ENCODE measurements at places on chromosomes 11 and 22.
A peak's percentile ranks its signal among the peaks of the same experiment; 100 is the strongest.

- peaks cover 9% of the 10 kb centered on the region for H3K4me1 ChIP-seq
- no peak overlapping the region for H3K4me3 ChIP-seq
- DNase-seq: no peak
- no peak overlapping the region for H3K27ac ChIP-seq
- no peaks in the 10 kb centered on the region for H3K27me3 ChIP-seq
Measured at GRCh38 chr22:37470087-37470445, 16.1 kb downstream of the MFNG start.

DNA sequence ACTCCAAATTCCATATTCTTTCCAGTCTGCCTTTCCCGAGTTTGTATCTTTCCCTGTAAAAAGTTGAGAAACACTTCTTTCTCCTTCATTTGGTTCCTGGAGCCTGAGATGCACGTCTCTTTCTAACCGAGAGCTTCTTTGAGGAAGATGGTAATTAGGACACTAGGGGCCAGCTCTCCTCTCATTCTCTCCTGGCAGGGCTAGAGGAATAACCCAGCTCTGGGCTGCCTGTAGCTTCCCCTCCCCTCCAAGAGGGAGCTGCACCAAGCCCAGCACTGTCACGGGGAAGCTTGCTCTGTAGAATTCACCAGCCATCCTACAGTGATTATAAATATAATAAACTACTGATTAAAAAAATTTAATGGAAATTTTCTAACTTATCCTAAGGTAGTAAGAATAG lies 26.9 kb downstream of the UBASH3B start:
- H3K4me1 ChIP-seq: peaks cover 35% of the 10 kb centered on the region
- no peak overlapping the region for H3K27ac ChIP-seq
- H3K36me3 ChIP-seq: no peaks in the 10 kb centered on the region
- no peak for DNase-seq
- no peaks in the 10 kb centered on the region for H3K27me3 ChIP-seq

DNA sequence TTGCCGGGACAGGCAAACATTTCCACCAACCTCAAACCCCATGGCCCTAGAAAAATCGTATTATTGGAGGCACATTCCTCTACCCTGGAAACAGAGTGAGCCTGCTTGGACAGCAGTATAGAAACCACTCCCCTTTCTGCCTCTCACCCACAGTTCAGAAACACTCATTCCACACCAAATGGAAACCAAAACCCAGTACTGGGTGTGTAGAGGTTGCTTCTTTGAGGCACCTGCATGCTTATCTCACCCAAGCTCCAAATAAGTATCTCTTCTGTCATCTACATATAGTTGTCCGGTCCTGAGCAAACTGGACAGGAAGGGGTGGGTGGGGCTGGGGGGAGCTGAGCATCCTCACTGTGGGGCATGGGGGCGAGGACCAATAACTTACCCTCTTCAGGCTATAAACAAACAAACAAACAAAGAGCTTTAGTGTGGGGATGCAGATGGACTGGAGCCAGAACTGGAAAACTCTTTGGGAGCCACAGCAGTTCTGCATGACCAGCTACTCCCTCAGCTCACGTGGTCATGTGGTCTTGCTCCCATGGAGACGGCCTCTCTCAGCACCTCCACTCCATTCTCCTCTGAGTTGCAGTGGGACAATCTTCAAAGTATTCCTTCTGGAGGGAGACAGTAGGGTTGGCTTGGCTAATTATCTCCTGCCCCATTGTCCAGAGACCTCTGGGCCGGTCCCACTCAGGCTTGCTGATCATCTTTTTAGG lies 1.0 kb upstream of the PLAAT2 start:
- no peaks in the 10 kb centered on the region for H3K27me3 ChIP-seq
- no peaks in the 10 kb centered on the region for H3K36me3 ChIP-seq
- peaks cover 54% of the 10 kb centered on the region for H3K4me1 ChIP-seq
- DNase-seq: no peak
- no peak overlapping the region for H3K27ac ChIP-seq
- H3K4me3 ChIP-seq: no peak overlapping the region

DNA sequence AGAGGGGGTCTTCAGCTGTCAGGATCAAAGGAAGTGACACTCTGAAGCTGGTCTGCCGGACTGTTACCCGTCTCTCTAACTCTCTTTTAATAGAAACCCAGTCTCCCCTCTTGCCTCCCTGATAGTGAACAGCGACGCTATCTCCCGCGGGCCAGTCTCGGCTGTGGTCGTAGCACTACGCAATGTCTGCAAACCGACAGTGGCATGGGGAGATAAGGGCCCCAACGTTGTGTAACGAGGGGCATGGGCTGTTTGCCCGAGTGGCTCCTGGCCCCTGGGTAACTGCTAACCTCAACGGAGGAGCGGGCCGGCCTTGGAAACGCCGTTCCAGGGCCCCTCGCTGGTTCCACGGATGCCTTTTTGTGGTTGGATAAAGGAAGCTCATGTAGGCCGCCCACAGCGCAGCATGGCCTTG lies 23.3 kb downstream of the ZBTB16 start:
- no peaks in the 10 kb centered on the region for H3K36me3 ChIP-seq
- H3K27ac ChIP-seq: no peak overlapping the region
- H3K27me3 ChIP-seq: no peaks in the 10 kb centered on the region
- H3K4me1 ChIP-seq: peaks cover 68% of the 10 kb centered on the region
- no peak for DNase-seq

- H3K36me3 ChIP-seq: no peaks in the 10 kb centered on the region
- H3K27ac ChIP-seq: no peak overlapping the region
- no peak overlapping the region for H3K4me3 ChIP-seq
- peak; percentile 19 for DNase-seq
- H3K27me3 ChIP-seq: no peaks in the 10 kb centered on the region
- peaks cover 2% of the 10 kb centered on the region for H3K4me1 ChIP-seq
Measured at GRCh38 chr11:4181782-4182721, 87.5 kb downstream of the RRM1 start.

DNA sequence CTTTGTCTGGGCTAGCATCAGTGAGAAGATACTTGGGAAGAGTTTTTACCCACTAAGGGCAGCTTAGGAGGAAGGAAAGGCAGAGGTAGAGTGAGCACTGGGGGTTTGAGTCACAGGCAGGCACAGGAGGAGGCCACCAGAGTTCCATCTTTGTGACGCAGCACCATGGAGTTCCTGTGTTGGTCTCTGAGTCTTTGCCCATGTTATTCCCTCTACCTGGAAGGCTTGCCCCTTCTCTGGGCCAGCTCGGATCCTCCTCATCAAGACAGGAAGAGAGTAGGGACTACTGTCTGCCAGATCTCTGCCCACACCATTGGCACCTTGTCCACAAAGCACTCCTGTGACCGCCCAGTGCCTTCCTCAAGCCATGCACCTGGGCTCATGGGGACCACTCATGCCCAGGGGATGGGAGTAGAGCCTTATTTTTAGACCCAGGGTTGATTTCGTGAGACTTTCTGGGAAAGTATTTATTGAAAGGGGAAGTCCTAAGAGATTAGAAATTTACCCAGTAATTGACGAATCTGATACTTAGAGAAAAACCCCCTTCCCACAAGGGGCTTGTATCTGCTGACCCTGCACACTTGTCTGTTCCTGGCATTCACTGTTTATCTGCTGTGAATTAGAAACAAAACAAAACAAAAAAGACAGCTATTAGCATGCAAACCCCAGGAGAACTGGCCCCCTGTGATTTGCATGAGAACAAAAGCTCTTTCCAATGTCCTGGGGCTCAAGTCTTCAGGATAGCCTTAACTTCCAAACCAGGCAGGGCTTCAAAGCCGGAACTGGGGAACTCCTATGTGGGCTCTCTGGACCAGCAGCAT lies 35.9 kb upstream of the MYEOV start:
- no peak for DNase-seq
- no peaks in the 10 kb centered on the region for H3K36me3 ChIP-seq
- H3K27me3 ChIP-seq: no peaks in the 10 kb centered on the region

- no peaks in the 10 kb centered on the region for H3K36me3 ChIP-seq
- H3K4me3 ChIP-seq: no peak overlapping the region
- DNase-seq: no peak
- H3K4me1 ChIP-seq: no peaks in the 10 kb centered on the region
- no peak overlapping the region for H3K27ac ChIP-seq
- H3K27me3 ChIP-seq: peaks cover 1% of the 10 kb centered on the region
Measured at GRCh38 chr11:27217948-27218420, 145.0 kb downstream of the CCDC34 start.

GRCh38 chr11:117814766-117815261 lies 9.7 kb downstream of the FXYD2 start:
- H3K4me3 ChIP-seq: peak overlapping the region; percentile 1
- peak overlapping the region; percentile 87 for H3K27ac ChIP-seq
- no peaks in the 10 kb centered on the region for H3K27me3 ChIP-seq
- DNase-seq: peak; percentile 86

- H3K4me3 ChIP-seq: no peak overlapping the region
- no peaks in the 10 kb centered on the region for H3K36me3 ChIP-seq
- H3K27ac ChIP-seq: no peak overlapping the region
- no peaks in the 10 kb centered on the region for H3K4me1 ChIP-seq
- no peaks in the 10 kb centered on the region for H3K27me3 ChIP-seq
Measured at GRCh38 chr11:48900131-48900800, 83.4 kb downstream of the TRIM51G start.

GRCh38 chr11:102346456-102346747 lies 612 bp upstream of the BIRC2 start:
- H3K36me3 ChIP-seq: no peaks in the 10 kb centered on the region
- peak overlapping the region; percentile 95 for H3K27ac ChIP-seq
- H3K27me3 ChIP-seq: no peaks in the 10 kb centered on the region
- H3K4me1 ChIP-seq: peaks cover 9% of the 10 kb centered on the region
- DNase-seq: no peak

- H3K27ac ChIP-seq: no peak overlapping the region
- no peaks in the 10 kb centered on the region for H3K4me1 ChIP-seq
- no peak for DNase-seq
Measured at GRCh38 chr11:74377689-74378088, 20.5 kb downstream of the PGM2L1 start.

DNA sequence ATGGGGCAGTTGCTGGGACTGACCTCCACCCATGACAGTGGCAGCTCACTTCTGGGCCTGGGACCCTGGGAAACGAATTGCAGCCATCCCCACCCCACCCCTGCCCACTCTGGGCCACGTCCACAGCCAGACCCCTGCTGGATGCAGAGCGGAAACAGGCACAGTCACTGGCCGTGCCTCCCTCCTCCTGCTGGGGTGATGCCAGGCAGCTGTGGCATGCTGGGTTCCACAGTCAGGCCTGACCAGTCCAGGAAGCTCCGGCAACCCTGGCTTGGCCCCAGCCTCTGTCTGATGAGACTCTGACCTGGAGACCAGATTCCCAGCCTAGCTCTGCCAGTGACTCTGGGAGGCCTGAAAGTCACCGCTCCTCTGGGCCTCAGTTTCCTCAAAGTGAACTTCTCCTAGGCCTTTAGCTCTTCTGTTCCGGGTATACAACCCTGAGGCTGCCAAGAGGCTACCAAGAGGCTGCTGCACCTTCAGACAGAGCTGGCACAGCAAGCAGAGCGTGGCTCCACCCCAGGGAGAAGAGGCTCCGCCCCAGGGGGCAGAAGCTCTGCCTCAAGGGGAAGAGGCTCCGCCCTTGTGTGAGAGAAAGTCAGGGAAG lies 8.9 kb downstream of the SULT4A1 start:
- no peaks in the 10 kb centered on the region for H3K36me3 ChIP-seq
- no peak for DNase-seq
- peaks cover 14% of the 10 kb centered on the region for H3K27me3 ChIP-seq
- H3K27ac ChIP-seq: no peak overlapping the region

GRCh38 chr11:110778343-110778742 lies 66.1 kb upstream of the ARHGAP20 start:
- H3K27me3 ChIP-seq: no peaks in the 10 kb centered on the region
- H3K4me3 ChIP-seq: no peak overlapping the region
- no peak overlapping the region for H3K27ac ChIP-seq
- no peaks in the 10 kb centered on the region for H3K36me3 ChIP-seq

DNA sequence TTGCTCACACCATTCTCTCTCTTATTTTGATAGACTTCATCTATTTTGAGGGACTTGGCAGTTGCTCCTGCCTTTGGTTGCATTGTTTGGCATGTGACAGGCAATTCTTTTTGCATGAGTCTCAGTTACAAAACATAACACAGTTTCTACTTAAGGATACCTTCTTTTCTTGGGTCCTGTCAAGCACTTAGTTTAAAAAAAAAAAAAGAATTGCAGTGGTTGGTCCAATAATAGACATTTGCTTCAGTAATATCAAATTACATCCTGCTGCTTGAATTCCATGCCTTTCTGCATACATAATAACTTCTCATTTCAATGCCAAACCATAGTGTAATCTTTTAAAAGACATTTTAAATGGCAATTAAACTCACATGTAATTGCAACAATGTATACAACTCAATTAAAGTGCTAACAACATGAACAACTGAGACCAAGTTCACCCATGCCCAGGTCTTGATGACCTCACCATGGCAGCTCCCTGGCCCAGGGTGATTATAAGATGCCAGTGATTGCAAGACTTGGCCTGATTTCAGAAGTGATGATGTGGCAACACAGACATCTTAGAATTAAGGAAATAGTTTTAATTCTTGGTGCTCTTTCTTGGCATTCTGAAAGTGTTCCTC lies 32.2 kb upstream of the PLET1 start:
- DNase-seq: no peak
- H3K4me3 ChIP-seq: no peak overlapping the region
- H3K27ac ChIP-seq: no peak overlapping the region
- H3K4me1 ChIP-seq: peaks cover 36% of the 10 kb centered on the region

- DNase-seq: no peak
- H3K27ac ChIP-seq: no peak overlapping the region
- peaks cover 38% of the 10 kb centered on the region for H3K27me3 ChIP-seq
- H3K4me1 ChIP-seq: peaks cover 13% of the 10 kb centered on the region
Measured at GRCh38 chr11:119584193-119585042, 144.6 kb downstream of the NECTIN1 start.

- H3K27me3 ChIP-seq: no peaks in the 10 kb centered on the region
- H3K36me3 ChIP-seq: no peaks in the 10 kb centered on the region
- DNase-seq: no peak
- H3K4me1 ChIP-seq: no peaks in the 10 kb centered on the region
- H3K4me3 ChIP-seq: no peak overlapping the region
Measured at GRCh38 chr11:30481796-30482195, 104.4 kb downstream of the MPPED2 start.

- H3K27ac ChIP-seq: no peak overlapping the region
- H3K4me1 ChIP-seq: no peaks in the 10 kb centered on the region
- no peaks in the 10 kb centered on the region for H3K36me3 ChIP-seq
Measured at GRCh38 chr22:48380016-48380665, 1447.5 kb downstream of the BRD1 start.

- H3K4me1 ChIP-seq: peaks cover 5% of the 10 kb centered on the region
- no peak for DNase-seq
- H3K27me3 ChIP-seq: peaks cover 25% of the 10 kb centered on the region
- H3K27ac ChIP-seq: no peak overlapping the region
- H3K4me3 ChIP-seq: no peak overlapping the region
Measured at GRCh38 chr22:19776433-19777031, 16.0 kb downstream of the TBX1 start.

DNA sequence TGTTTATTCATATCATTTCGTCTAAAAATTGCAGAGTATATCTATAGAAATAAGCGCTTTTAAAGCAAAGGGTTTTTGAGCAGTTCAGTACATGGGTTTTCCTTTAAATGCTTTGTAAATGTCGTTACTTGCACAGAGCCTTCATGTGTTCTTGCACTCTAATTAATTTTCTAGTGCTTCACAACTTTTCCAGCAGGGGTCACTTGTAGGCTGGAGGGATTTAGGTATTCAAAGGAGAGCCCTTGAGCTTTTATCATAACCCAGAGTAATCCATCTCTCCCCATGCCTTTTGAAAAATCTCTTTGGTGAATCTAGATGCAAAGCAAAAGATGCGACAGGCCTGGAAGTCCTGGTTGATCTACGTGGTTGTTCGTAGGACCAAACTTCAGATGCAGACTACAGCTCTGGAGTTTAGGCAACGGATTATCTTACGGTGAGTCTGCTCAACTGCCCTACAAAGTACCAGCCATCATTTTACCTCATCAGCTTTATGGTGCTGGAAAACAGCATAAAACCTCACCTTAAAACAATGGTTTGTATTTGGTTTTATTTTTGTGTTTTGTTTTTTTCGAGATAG lies 60.4 kb downstream of the SFI1 start:
- H3K4me3 ChIP-seq: no peak overlapping the region
- H3K36me3 ChIP-seq: peaks cover 57% of the 10 kb centered on the region
- H3K27me3 ChIP-seq: no peaks in the 10 kb centered on the region

Measured in CD4-positive, alpha-beta T cell (primary cell).